NCI-H345 (cell line): ENCODE measurements at places on chromosomes 3 and 15.

GRCh38 chr3:130789782-130790322, 43.2 kb upstream of the PIK3R4 start:
- DNase-seq, result no peak

DNA sequence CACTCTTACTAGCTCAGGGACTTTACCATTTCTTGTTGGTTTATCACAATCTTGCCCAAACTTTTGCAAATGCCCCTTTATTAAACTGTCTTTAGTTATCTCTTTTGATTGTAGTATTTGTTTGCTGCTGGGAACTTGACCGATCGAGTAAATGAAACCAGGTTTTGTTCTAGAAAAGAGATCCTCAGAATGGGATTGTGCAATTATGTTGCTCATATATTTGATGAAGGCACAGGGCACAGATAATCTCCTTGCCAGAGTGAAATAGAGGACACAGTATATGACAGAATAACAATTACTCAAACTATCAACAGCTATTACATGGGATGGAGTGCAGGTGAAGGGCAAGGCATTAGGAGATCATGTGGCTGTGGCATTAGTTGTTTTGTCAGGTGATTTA, 216.6 kb upstream of the RASGRP1 start:
- no peak for DNase-seq

DNA sequence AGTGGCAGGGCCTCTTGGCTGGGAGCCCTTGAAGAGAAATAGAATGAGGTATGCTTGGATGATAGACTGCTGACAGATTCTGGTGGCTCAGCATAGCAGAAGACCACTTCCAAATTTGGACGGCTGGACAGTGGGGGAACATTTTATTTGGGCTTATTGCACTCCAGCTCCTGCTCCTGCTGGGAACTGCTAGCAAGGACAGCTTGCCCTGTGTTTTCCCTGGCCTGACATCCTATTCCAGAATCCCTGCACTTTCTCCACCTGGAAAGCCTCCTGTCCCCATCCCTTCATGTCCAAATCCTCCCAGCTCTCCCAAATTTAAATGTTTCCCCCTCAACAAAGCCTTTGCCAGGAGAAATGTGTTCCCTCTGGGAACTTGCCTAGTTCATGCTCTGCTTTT, 9.8 kb upstream of the COLQ start:
- no peak for DNase-seq

GRCh38 chr15:49473031-49473430, 50.0 kb downstream of the FGF7 start:
- DNase-seq, result no peak

- DNase-seq, result peak; percentile 72
These were observed 172.6 kb downstream of the RBMS3 start for GRCh38 chr3:29453284-29454001.

GRCh38 chr15:28913171-28913765, 27.5 kb downstream of the APBA2 start:
- DNase-seq, result no peak

- no peak for DNase-seq
These were observed 400.8 kb upstream of the CNTN3 start for GRCh38 chr3:75015280-75015679.

DNA sequence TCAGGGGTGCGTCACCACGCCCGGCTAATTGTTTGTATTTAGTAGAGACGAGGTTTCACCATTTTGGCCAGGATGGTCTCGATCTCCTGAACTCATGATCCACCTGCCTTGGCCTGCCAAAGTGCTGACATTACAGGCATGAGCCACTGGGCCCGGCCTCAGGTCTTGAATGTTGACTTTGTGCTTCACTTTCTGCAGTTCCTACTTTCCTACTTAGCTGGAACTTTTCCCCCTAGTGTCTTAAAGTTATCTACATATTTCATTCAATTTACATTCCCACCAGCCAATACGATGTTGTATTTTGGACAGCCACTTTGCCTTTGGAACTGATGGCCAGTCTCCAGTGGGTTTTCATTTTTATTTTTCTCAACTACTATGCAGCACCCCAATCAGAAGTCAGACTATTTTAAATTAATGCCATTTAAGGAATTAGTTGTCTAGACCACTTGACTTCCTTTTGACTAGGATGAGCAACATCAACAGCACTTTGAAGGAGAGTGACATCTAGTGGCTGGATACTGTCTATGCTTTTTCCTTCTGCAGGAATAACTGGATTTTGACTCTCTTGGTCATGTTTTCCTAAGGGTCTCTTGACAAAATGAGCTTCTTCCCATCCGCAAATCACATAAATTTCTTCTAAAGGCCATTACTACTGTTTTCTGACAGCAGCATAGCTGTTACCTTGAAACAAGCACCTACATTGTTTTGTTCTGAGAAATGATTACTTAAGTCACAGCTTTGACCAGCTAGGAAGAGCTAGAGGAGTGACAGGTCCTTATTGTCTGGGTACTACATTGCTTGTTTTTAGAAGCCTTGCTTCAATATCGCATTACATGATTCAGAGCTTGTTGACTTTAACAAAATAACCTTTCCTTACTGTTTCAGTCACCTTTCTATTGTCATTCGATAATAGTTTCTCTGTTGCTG, 140.2 kb downstream of the ITPR1 start:
- peak; percentile 54 for DNase-seq

DNA sequence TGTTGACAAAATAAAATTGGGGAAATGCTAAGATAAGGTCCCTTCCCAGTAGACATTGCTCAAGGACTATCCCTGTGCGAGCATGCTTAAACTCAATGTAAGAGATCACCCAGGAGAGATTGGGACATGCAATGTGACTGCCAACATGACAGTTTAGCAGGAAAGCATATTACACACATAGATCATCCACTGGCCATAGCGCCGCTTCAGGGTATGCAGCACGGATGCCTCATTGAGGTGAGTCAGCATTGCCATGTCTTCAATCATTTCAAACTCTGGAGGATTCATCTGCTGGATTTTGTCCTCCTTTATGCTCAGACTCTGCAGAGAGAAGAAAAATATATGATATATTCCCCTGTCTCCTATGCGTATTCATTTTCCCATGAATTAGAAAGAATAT, 8.9 kb downstream of the MYH15 start:
- no peak for DNase-seq

GRCh38 chr3:143956838-143957237, 14.8 kb upstream of the DIPK2A start:
- DNase-seq, result no peak

DNA sequence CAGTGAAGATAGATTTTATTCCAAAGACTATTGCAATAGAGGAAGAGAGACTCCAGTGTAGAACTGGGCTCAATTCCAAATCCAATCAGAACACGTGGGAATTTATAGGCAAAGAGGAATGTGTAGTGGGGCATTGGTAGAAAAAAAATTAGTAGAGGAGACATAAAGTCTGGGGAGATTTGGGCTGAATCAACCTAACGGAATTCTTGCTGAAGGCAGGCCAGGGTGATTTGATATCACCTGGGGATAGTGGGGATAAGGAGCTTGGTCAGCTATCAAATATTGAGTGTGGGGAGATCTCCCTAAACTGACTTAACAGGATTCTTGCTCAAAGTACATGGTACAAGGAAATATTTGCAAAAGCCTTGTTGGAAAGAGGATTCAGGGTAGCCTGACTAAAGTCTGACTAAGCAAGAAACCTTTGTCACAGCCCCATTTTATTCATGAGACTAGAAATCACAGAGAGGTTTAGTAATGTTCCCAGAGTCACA, 29.6 kb downstream of the SST start:
- no peak for DNase-seq

DNA sequence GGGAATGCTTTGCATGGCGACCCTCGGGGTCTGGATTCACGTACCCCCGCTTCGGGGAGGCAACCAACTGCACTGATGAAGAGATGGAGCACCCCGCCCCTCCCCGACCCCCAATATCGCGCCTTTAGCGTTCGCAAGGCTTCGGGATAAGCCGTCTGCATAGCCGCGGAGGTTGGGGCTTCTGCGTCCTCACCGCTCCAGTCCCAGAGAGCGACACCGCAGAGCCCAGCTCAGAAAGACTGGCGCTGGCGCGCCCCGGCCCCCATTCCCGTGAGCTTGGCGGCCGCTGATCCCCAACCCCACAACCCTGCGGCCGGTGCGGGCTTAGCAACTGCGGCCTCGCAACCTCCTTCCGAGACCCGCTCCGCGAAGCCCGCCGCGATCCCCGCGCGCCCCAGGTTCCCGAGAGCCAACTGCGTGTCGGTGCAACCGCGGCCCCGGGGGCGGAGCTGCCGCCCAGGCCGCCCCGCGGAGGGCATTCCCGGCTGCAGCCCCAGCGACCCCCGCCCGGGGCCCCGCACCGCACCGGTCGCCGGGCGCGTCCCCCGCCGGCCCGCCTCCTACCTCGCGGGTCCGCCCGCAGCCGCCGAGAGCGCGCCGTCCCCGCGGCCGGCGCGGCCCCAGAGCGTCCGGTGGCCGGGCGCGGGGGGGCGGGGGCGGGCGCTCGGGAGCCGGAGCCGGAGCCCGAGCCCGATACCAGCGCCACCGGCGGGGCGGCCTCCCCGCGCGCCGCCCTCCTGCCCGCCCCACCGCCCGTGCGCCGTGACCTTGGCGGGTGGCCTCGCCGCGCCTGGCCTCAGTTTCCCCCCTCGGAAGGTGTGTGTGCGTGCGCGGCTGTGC, 79.5 kb downstream of the IQSEC1 start:
- DNase-seq, result no peak

DNA sequence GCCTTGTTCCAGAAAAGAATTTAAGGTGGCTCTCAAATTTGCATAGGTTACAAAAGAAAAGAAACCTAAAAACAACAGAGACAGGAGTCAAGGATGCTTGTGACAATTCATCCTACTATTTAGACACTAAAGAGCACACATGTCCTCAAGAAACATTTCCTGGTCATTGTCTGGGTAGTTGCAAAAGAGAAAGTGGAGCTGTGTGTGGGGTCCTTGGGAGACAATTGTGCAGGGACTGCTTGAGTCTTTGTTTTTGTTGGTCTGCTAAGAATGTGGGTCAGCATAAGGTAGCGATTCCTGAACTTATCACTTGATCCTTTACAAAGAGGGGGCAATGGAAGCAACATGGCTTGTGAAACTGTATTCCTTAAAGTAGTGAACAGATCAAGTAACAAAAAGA, 185.3 kb downstream of the KCNAB1 start:
- no peak for DNase-seq

- peak; percentile 88 for DNase-seq
These were observed 60.2 kb upstream of the RAB6B start for GRCh38 chr3:133955892-133956291.
